ENCODE measurements at places on chromosomes 1 and 21.

- no peak for DNase-seq
Observed at GRCh38 chr1:106912131-106912530, 144.3 kb upstream of the PRMT6 start.

- no peak for DNase-seq
Observed at GRCh38 chr1:64220241-64220640, 16.8 kb downstream of the UBE2U start.

DNA sequence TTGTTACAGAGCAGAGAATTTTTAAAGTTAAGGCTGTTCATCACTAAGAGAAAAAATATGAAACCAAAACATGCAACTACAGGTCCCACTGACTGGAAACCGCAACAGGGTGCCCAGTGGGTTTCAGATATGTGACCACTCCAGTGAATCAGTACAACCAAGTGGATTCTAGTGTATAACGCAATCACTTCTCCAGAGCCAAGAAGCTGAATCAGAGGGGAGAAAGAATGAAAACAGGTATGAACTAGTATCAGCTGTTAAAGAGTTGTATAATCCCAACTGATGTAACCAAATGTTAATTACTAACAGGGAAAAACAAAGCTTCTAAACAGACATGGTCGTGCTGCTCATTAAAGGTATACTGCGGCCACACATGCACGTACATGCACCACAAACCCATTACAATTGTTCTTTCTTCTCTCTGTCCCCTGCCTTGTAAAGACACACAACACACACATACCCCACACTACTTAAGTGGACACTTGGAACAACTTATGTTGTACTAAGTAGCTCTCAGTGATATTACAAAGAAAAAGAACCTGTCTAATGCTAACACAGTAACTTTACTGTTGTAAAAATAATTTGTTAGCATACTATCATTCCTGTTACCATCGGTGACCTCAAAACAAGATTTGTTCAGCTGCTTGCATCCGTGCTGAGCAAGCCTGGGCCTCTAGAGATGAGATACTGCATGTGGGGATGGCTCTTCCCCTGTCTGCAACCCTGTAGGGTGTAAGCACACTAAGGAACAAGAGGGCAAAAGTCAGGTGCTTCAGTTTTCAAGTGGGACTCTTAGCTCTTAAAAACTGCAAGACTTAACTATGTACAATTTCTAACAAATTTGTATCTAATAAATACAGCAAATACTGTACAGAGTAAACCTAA lies 74.2 kb downstream of the PTPN14 start:
- DNase-seq = no peak

DNA sequence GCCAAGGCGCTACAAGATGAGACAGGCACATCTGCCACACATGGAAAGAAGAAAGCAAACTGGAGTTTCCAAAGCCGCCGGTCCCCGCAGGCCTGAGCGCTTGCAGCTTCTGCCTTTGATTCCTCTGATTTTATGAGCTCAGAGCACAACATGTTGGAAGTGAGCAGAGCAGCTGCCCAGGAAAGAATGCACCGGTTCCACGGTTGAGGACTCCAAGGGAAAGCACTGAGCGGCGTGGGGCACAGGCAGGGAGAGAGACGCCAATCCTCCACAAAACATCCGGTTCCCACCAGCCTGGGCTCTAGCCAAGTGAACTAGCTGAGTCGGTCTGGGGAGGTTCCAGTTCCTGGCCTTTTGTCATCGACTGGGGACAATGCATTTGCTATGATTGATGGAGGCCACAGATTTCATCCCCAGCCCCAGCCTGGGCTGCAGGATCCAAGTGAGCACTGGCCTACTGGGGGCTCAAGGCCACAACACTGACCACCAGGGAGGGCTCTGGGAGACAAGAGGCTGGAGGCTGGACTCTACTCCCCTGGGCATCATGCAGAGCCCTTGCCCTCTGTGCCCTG lies 253.1 kb upstream of the IRF2BP2 start:
- no peak for DNase-seq

DNA sequence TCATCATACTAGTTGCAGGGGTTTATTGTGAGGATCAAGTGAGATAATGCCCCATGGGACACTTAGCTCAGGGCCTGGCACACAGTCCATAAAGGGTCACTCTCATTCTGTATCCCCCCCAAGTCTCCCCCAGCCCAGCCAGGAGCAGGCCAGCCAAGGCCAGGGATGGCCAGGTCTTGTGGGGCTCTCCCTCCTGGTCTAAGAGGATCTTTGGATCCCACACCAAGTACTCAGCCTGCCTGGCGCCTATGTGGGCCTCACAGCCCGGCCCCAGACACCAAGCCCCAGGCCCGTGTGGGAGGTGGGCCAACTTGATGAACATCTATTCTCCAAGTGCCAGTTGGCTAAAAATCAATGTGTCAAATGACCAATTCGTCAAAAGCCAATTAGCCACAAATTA lies 117.8 kb downstream of the GLIS1 start:
- DNase-seq = no peak

GRCh38 chr1:54171606-54172005 lies 18.8 kb upstream of the CDCP2 start:
- DNase-seq = no peak

GRCh38 chr1:226728448-226728847 lies 10.6 kb downstream of the ITPKB start:
- no peak for DNase-seq

- DNase-seq = no peak
Observed at GRCh38 chr1:110617116-110617515, 11.0 kb upstream of the KCNA2 start.

DNA sequence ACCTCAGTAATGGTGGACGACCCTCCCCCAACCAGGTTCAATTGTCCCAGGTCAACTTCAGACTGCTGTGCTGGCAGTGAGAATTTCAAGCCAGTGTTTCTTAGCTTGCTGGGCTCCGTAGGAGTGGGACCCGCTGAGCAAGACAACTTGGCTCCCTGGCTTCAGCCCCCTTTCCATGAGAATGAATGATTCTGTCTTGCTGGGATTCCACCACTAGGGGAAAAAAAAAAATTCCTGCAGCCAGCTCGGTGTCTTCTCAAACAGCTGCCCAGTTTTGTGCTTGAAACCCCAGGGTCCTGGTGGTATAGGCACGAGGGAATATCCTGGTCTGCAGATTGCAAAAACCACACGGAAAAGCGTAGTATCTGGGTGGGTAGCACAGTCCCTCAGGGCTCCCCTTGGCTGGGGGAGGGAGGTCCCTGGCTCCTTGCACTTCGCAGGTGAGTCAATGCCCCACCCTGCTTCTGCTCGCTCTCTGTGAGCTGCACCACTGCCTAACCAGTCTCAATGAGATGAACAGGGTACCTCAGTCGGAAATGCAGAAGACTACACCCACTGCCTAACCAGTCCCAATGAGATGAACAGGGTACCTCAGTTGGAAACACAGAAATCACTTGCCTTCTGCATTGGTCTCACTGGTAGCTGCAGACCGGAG lies 41.5 kb downstream of the GBP6 start:
- no peak for DNase-seq

DNA sequence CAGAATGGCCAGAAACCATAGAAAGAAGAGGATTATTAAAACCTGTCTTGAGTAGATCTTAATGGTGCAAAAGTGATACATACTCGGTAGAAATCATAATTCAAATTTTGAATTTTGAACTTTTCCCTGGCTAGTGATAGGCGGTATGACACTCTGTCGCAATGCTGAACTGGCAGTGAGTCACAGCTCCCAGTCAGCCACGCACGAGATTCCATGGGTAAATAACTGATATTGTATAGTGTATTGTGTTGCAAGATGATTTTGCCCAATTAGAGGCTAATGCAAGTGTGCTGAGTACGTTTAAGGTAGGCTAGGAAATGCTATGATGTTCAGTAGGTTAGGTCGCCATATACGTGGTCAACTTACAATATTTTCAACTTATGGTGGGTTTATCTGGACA lies 207.0 kb downstream of the SIPA1L2 start:
- no peak for DNase-seq

DNA sequence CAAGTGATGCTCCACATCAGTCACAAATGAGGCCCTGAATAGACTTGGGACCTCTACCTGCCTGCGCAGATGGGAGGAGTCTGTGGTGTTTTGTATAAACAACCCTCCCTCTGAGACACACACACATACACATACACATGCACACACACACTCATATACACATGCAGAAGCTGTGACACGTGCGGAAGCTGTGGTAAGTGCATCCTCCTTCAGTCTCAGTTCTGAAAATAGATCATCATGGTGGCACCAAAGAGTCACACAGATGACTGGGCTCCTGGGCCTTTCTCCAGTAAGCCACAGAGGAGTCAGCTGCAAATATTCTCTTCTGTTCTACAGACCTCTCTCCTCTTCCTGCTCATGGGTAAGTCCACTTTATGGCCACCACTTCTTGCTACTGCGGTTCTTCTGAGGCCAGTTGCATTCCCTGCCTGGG lies at the start of gene LY9:
LY9 (plus strand) TSS at position 224 of the 433 bp plus-strand sequence; CDS start at position 238, 14 bp downstream.
- no peak for DNase-seq

- DNase-seq = no peak
Observed at GRCh38 chr1:226711976-226712741, 26.9 kb downstream of the ITPKB start.

DNA sequence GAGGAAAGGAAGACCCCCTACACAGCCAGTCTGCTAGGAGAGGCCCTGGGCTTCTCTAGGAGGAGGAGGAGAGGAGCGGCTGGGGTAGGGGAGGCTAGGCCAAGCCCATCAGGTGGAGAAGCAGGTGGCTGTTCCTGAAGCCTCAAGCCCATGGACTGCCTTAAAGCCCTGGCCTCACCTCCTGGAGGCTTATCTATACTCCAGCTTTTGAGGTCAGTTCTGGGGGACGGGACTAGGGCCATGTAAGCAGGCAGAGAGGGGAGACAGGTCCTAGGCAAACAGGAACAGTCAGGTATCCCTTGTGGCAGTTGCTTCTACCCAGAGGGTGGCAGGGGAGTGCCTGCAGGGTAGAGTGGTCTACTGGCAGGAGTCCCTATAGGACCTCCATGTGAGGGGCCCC lies 40.6 kb downstream of the KCNC4 start:
- DNase-seq = no peak

- DNase-seq = peak; percentile 13
Observed at GRCh38 chr1:201888282-201889089, at the start of gene SHISA4. Gene SHISA4 (plus strand): TSS chr1:201888898. CDS start chr1:201888995, 97 bp downstream.

DNA sequence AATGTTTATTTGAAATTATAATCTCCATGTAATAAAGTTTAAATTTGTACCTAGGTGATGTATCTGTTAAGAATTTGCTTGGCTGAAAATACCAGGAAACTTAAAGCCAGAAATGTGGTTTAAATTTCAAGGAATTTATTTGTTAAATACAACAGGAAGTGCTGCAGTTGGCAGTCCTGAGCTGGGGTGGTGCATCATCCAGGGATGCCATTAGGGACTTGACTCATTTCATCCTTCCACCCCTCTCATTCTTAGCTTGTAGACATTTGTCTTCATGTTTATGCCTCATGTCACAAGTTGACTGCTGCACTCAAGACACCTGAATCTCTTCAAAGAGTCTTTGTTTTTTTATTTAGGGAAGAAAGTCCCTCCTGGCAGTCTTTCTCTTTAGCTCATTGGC lies 175.9 kb downstream of the LHX8 start:
- DNase-seq = no peak

- no peak for DNase-seq
Observed at GRCh38 chr1:18475234-18475905, 5.4 kb upstream of the KLHDC7A start.

DNA sequence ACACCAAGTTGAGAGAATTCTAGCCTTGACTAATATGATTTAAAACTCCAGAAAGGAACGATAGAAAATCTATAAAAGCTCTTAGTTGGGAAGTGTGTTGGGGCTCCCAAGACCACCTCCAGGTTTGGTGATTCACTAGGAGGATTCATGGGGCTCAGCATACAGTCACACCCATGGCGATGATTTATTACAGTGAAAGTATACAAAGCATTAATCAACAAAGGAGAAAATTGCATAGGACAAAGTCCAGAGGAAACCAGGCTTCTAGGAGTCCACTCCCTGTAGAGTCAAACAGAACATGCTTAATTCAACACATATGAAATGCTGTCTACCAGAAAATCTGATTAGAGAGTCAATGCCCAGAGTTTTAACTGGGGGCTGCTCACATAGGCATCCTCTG lies 4.8 kb downstream of the CDCA8 start:
- no peak for DNase-seq

DNA sequence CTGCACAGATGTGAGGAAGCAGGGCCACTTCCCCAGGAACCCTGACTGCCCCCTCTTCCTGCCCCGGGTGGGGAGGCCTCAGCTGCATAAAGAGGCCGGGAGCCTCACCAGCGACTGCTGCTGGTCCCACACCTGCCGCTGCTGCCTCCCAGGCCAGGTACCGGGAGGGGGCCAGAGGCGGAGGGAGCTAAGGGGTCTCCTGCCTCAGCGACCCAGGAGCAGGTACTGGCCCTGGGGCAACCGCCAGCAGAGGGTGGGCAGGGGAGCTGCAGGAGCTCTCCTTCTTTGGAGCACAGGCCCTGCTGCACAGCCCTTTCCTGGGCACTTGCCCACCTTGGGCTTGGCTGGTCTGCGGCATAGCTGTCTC lies 6.8 kb downstream of the GJC2 start:
- DNase-seq = no peak

DNA sequence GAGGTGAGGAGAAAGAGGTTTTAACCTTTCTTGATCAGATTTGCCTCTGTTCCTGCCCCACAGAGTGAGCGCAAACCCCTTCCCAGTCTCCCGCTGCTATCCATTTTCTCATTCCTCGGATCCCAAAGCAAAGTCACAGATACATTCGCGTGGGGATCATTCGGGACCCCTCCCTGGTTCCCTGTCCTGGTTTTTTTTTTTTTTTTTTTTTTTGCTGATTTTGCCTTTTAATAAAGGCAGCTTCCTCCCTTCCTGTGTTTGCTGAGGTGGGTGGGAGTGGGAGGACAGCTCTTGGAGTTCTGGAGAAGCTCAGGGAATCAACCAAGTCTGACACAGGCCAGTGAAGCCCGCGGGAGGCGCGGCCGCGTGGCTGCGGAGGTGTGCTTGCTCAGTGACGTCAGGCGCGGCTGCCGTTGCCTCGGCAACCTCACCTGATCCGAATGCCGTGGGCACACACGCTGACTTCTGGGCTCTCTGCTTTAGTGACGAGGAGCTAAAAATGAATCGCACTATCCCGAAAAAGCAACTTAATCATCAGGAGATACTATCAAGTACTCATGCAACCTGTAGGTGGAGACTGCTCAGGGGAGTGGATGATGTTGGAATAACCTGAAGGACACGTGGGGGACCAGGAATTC lies 106.4 kb downstream of the TBX19 start:
- DNase-seq = peak; percentile 19

Data from NCI-H2029 treated with DMSO at 0.1 percent for 48 hours (cell line).